Thyroid gland (tissue), 4 donors: ENCODE measurements at places on chromosomes 11 and 22.

DNA sequence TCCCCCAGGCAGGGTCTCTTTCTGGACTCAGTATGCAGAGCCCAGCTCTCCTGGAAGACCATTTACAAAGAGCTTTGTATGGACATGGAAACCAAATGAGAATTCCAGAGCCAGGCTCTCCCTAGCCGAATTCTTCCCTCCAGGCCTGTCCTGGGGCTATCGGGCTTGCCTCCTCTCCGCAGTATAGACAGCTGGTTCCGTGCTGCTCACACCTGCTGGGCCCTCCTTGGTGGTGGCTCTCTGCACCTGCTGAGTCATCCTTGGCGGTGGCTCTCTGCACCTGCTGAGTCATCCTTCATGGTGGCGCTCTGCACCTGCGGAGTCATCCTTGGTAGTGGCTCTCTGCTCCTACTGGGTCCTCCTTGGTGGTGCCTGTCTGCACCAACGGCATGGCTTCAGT, 743.5 kb downstream of the BRD1 start:
- no peak for DNase-seq

DNA sequence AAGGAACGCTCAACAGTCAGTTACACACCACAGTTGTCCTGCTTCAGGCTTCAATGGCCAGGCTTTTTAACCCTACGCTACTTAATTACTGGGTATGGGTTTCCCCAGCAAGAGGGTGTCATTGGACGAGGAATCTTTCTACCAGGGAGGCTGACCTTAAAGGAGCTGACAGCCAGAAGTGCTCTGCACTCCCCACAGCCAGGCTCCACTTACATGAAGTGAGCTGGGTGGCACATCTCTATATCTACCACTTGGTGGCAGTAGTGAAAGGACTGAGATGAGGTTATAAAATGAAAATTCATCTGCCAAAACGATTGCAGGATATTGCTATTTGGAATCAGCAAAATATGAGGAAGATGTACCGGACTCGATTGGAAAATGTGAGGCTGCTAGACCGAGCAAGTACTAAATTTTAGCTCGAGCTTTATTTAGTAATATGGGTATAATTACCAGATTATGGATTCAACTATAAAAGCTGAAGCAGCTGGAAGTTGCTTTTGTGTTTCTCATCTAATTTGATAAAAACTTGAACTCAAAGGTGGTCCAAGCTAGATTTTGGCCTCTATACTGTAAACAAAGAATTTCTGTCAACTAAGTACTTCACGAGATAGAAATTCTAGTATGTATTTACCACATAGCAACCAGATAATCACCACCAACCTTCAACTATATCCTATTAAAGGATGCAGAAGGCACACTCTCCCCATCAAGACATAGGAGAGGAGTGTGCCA, 53.9 kb upstream of the CEP126 start:
- peak; percentile 42 for DNase-seq

DNA sequence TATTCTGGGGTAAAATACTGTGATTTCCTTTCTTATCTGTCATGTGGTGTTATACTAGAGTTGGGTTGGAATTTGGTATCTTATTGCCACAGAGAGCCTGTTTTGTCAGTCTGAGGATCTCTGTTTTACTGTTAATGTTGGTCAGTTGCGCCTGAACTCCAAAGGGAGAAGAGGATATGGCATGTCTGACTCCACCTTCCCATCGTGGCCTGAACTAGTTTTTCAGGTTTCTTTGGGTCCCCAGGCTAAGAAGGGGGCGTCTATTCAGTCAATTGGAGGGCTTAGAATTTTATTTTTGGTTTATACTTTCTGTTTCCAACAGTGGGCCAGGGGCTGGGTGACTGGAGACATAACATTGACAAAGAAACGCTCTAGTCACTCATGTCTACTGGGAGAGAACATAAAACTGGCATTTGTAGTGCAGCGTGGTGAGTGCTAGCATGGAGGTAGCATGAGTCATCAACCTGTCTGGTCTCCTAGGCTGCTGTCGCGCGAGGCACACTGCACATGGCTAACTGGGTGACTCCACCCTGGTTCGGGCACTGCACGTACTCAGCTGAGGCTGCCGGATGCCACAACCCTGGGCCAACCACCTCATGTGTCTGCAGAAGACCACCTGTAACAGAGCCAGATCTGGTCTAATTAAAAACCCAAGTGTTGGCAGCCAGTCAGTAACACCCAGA, 120.1 kb upstream of the OR9Q1 start:
- peak; percentile 12 for DNase-seq

DNA sequence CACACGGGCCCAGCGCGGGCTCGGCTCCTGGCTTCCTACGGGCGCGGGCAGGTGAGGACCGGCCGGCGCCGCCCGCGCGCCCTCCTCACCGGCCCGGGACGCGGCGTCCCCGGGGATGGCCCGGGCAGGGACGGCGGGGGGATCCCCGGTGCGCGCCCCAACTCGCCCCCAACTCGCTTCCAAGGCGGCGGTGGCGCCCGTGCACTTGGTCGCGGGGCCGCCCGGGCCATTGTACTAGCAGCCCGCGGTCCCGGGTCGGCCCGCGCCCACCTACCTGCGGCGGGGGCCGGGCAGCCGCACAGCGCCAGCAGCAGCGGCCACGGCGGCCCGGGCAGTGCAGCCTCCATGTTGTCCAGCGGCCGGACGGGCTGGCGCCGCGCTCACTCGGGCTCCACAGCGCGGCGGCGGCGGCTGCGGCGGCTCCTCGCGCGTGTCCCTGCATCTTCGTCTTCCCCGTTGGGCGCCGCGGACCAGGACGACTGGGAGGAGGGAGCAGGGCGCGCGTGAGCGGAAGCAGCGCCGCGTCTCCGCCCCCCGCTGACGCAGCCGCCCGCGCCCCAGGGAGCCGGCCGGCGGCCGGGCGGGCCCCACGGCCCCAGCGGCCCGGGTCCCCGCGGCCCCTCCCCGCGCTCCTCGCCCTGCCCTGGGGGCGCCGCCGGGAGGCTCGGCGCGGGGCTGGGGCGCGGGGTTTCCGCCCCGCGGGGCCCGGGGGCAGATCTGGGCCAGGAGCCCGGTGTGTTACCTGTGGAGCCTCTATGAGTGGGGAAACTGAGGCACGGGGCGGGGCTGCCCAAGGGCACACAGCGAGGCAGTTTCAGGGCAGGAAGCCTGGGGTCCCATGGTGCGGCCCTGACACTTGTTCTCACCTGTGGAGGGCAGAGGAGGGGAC, 159.3 kb upstream of the GRK3 start:
- DNase-seq: peak; percentile 86

DNA sequence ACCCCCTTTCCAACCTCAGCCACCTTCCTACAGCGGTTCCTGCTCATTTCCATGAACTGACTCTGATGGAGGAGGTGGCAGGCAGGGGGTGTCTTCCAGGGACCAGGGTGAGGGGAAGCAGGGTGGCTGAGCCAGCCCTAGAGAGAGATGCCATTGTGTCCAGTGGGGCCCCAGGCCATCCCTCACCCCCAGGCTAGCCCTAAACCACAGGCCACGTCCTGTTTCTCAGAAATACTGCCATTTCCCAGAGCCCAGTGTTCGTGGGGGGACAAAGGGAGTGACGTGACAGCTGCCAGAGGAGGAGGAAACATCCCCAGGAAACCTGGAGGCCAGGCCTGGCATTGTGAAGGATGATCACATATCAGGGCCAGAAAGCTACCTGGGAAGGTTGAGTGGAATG, 39.5 kb downstream of the CHRDL2 start:
- DNase-seq: no peak

- DNase-seq: no peak
These were observed 21.2 kb downstream of the LIF start for GRCh38 chr22:30225220-30225927.

DNA sequence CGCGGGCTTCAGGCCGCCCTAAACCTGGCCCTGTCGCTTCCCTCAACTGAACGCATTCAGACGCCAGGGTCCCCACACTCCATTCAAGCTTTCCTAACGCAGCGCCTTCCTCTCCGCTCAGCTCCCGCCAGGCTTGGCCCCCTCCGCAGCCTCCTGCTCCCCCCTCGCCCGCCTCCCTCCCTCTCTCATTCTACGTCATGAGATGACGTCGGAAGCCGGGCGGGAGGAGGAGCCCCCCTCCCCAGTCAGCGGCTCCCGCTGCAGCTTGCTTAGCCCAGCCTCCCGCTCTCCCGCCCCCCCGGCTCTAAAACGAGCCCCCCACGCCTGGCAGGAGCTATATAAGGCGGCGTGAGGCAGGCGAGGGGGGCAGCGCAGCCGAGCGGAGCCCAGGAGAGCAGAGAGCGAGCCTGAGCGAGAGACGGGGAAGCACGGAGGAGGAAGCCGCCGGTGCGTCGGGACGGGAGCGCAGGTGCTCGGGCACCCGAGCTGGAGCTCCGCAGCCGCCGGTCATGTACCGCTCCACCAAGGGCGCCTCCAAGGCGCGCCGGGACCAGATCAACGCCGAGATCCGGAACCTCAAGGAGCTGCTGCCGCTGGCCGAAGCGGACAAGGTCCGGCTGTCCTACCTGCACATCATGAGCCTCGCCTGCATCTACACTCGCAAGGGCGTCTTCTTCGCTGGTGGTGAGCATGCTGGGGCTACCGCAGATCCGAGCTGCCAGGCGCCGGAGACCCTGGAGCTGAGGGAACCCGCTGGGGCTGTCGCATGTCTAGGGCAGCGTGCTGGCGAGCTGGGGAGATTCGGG, at the start of gene NPAS4:
NPAS4 (plus strand) TSS at position 365 of the 806 bp plus-strand sequence; CDS start at position 510, 145 bp downstream.
- DNase-seq: no peak

DNA sequence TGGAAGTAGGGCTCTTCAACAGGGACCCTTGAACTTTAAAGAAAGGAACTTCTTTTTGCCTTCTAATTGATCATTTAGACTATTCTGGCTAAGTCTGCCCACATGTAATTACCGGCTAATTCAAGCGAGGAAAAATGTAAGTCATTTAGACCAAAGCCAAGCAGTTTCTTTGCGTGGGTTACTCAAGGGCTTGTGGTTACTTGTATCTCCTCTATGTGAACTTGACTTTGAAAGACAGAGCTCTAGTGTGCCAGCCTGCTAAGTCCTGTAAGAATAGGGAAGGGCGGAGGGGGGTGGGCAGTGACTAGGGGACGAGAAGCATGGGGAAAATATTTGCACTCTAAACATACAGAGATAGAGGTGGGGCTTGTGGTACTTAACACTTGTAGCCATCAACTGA, 145.2 kb upstream of the TEAD1 start:
- DNase-seq: no peak

DNA sequence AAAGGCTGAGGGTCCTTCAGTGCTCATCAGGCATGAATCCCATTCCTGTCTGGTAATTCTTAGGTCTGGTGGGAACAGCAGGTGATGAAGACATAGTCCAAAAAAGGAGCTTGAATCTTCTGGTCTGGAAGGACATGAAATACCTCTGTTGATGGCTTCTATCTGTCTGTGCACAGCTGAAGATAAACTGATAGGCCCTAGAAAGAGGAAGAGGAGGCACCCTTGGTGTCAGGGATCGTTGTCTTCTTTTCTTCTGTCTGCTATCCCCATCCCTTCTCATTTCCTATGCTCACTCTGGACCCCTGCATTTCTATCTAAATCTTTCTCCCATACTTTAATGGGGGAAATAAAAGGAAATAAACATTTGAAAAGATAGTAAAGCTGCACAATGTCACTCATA, 9.4 kb downstream of the AGBL2 start:
- DNase-seq: no peak

GRCh38 chr11:6206456-6207180, 1.3 kb downstream of the C11orf42 start:
- no peak for DNase-seq

GRCh38 chr11:40139066-40139465, 1320.4 kb downstream of the LRRC4C start:
- DNase-seq: no peak

DNA sequence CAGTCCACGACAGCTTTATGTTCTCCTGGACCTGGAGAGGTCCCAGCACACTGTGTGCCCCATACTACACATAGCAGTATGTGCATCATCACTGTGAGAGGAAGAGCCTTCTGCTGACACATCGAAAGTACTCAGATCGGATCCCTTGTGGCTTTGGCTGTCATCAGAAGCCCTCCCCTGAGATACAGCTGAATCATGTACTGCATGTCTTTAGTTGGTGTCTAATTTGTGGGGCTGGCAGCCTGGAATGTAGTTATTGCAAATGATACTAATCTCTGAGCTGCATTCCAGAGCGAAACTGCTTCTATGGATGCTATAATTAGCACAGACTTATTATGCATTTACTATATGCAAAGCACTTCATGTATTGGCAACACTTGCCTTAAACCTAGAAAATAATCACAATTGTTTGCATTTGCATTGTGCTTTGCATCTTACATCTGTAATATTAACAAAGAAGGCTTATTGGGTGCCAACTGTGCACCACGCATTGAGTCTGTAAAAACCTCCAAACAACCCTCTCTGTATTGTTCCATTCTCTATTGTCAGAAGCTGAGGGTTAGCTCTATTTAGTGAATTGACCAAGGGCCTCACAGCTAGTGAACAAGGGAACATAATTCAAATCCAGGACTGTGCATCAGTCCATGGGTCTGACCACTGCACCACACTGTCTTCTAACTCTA, 89.2 kb upstream of the CRTAM start:
- DNase-seq: no peak

DNA sequence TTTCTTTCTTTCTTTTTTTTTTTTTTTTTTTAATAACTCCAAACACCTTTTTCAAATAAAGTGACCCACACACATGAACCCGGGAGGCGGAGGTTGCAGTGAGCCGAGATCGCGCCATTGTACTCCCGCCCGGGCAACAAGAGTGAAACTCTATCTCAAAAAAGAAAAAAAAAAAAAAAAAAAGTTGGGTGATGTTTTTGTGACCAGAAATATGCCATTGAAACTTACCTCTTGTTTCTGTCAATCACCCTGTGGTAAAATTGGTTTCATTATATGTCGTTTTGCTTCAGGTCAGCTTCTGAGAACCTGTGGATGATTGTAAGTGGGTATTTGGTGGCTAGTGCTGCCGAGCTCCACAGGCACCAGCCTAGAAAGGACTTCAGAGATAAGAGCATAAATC, 238.8 kb downstream of the TBC1D22A start:
- DNase-seq: no peak

- DNase-seq: no peak
These were observed 5.5 kb downstream of the APOL2 start for GRCh38 chr22:36233796-36234195.

GRCh38 chr11:8739309-8739793, 56.8 kb downstream of the RPL27A start:
- DNase-seq: peak; percentile 50

- no peak for DNase-seq
These were observed 491.2 kb upstream of the LRRC4C start for GRCh38 chr11:41950470-41951143.

DNA sequence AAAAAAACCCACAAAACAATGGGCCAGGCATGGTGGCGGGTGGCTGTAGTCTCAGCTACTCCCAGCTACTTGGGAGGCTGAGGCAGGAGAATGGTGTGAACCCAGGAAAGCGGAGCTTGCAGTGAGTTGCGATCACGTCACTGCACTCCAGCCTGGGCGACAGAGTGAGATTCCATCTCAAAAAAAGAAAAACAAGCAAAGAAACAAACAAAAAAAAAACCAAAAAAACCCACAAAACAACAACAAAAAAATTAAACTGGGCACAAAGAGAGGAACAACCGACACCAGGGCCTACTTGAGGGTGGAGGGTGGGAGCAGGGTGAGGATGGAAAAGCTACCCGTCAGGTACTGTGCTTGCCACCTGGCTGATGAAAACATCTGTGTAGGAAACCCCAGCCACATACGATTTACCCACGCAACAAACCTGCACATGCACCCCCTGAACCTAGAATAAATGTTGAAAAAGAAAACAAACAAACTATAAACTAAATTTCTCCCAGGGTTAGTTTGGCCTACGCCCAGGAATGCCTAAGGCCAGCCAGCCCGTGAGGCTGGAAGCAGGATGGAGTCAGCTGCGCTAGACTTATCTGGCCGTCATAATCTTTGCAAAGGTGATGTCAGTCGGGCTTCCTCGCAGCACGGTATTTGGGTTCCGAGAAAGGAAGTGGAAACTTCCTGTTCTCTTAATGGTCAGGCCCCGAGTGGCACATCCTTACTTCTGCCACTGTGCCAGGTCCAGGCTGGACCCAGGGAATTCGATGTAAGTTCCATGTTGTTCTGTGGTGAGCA, 21.9 kb upstream of the CYB5R3 start:
- DNase-seq: no peak
